ENCODE measurements at places on chromosomes 7 and 10.

GRCh38 chr7:30412782-30413504 lies 65.6 kb downstream of the NOD1 start:
- H3K36me3 ChIP-seq = no peaks in the 10 kb centered on the region
- H3K4me3 ChIP-seq = no peak overlapping the region

DNA sequence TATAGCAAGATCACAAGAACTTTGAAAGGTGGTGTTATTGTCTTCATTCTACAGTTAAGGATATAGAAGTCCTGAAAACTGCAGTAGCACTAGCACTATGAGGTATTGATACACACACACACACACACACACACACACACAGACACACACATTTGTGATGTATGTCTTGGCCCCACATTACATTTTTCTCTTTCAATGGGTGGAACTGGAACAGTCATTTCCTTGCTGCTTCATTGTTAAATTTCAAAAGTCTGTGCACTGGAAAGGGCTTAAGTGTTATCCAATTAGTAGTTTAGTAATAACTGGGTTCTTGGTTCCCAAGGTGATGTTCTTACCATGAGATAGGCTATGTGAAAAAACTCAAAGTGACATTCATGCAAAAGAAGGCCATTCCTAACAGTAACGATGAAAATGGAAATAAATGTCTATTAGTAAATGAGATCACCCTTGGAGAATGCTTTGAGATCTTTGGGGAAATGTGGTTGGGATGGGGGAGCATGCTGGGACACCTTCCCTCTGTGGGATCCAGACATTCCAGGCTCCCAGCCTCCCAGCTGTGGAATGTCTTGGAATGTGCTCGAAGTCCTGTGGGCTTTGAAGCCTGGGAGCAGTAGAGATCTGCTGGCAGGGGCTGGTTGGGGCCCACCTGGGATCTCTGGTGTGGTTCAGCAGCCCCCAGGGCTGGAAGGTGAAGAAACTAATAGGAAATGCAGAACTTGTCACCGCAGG lies 37.4 kb upstream of the CALD1 start:
- no peak overlapping the region for H3K27ac ChIP-seq
- H3K36me3 ChIP-seq = no peaks in the 10 kb centered on the region
- no peaks in the 10 kb centered on the region for H3K27me3 ChIP-seq
- H3K4me1 ChIP-seq = peaks cover 8% of the 10 kb centered on the region

DNA sequence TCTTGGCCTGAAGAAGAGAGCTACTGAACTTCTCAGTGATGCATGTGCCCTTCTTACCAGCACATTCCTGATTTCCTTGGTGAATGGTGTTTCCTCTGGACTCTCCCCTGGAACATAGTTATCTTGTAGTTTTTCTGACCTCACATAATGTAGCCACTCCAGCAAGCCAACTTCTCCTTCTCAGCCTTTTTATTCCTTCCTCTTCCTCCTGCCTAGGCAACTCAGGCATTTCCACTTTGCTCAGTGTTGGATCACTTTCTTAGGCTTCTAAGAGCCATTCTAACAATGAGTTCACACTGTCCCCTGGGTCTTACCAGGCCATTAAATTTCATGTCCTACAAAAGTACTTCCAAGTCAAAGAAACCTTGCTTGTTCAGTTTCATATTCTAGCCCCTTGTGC lies 3.6 kb upstream of the PTTG1IP2 start:
- no peak overlapping the region for H3K27ac ChIP-seq
- no peaks in the 10 kb centered on the region for H3K27me3 ChIP-seq
- no peak overlapping the region for H3K4me3 ChIP-seq
- no peaks in the 10 kb centered on the region for H3K36me3 ChIP-seq

GRCh38 chr7:16634271-16634738 lies 11.2 kb downstream of the ANKMY2 start:
- H3K4me1 ChIP-seq = no peaks in the 10 kb centered on the region
- no peak overlapping the region for H3K27ac ChIP-seq
- peaks cover 1% of the 10 kb centered on the region for H3K36me3 ChIP-seq
- no peak for DNase-seq

DNA sequence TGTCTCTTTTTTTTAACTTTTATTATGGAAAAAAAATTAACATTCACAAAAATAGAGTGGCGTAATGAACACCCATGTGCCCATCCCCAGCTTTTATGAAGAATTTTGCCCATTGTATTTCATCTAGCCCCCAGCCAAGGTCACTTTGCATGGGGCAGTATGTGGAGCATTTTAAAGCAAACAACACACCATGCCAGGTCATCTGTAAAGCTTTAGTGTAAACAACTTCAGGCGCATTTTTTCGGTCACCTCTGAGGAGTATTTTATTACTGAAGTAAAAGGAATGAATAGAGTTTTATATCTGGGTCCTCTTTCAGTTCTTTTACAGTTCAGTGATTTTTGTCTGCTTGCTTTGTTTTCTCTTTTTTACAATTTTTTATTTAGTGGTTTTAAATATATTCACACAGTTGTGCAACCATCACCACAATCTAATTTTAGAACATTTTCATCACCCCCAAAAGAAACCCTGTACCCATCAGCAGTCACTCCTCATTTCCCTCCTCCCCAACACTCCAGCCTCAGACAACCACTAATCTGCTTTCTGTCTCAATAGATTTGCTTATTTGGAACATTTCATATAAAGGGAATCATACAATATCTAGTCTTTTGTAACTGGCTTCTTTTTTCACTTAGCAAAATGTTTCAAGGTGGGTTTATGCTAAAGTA lies 87.9 kb downstream of the SLC37A3 start:
- no peaks in the 10 kb centered on the region for H3K27me3 ChIP-seq
- H3K4me1 ChIP-seq = no peaks in the 10 kb centered on the region
- no peak overlapping the region for H3K4me3 ChIP-seq
- no peaks in the 10 kb centered on the region for H3K36me3 ChIP-seq

DNA sequence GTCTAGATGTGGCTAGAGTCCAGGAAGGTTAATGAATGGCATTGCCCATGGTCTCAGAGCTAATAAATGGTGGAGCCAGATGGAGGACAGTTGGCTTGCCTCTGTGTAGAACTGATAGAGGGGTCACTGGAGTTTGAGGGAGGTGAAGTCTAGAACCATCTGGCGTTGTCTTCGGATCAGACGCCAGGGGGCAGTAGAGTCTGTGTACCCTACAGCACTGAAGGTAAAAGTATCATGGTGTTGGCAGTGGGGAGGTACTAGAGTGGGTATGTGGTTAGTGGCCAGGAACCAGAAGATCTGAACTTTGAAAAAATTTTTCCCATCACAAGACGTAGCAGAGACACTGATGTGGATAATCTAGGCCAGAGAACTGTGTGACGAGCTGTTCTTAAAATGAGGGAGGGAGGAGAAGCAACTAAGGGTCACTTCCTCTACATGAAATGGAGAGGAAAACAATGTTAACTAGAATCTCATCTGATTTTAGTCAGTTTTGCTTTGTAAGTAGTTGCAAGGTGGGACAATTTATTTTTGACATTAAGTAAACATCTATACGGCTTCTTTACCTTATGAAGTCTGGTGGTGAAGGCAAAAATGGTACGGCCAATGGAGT lies 227.9 kb upstream of the PRSS58 start:
- H3K4me1 ChIP-seq = no peaks in the 10 kb centered on the region
- H3K36me3 ChIP-seq = no peaks in the 10 kb centered on the region
- H3K27me3 ChIP-seq = no peaks in the 10 kb centered on the region
- H3K27ac ChIP-seq = no peak overlapping the region
- DNase-seq = no peak
- H3K4me3 ChIP-seq = no peak overlapping the region

DNA sequence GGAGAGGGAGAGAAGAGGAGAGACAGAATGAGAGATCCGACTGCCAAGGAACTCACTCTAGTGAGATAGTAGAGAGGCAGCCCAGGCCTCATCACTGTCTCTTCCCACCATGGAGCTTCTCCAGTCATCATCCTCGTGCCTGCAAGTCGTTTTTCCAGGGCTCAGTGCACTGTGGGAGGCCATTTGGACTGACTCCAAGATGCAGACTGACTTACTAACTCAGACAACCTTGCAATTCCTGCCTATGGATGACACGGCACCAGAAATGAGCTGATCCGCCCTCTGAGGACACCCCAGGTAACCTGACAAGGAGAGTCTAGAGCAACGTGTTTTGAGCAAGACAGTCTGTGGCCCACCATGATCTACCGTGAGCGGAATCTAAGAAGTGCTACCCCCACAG lies 154.9 kb downstream of the GLI3 start:
- H3K4me1 ChIP-seq = peaks cover 12% of the 10 kb centered on the region
- no peak overlapping the region for H3K4me3 ChIP-seq
- no peak overlapping the region for H3K27ac ChIP-seq
- no peak for DNase-seq

- no peak for DNase-seq
- H3K27me3 ChIP-seq = no peaks in the 10 kb centered on the region
- peaks cover 6% of the 10 kb centered on the region for H3K4me1 ChIP-seq
- H3K36me3 ChIP-seq = no peaks in the 10 kb centered on the region
- no peak overlapping the region for H3K27ac ChIP-seq
These were observed 657.2 kb downstream of the INHBA start for GRCh38 chr7:41045556-41046123.

DNA sequence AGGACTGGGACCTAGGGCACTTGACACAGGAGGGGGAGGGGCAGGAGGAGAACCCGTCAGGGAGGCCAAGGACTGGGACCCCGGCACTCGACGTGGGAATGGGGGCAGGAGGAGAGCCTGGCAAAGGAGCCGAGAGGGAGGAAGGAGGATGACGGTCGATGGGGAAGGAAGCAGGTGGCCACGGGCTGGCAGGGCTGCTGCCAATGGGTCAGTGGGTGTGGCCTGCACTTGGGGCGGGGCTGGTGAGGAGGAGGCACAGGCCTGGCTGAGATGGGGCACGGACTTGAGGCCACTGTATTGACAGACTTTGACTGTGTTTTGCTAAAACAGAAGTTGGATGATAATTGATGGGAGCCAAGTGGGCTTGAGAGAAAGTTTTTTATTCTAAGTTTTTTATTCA lies 68.9 kb downstream of the RBM33 start:
- no peak for DNase-seq
- H3K36me3 ChIP-seq = peaks cover 99% of the 10 kb centered on the region
- H3K27ac ChIP-seq = no peak overlapping the region
- no peaks in the 10 kb centered on the region for H3K27me3 ChIP-seq

DNA sequence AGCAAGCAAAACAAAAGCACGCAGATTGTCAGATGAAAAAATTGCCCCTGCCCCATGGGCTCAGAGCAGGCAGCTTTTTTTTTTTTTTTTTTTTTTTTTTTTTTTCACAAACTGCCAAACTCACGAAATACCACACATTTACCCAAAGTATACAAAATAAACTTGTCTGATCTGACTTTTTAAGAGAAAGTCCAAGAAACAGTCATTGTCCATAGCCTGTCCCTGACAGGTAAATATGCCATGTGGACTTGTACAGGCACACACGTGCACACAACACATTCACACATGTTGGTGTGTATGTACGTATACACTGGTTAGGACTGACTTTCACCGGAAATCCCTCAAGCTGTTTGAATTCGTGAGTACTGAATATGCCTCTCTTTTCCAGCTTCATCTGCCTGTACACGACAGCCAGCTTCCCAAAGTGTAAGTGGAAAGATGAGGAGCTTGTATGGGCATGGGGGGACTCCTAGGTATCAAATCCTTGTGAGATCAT lies 929 bp upstream of the HGF start:
- H3K4me1 ChIP-seq = peaks cover 2% of the 10 kb centered on the region
- no peak for DNase-seq
- H3K36me3 ChIP-seq = no peaks in the 10 kb centered on the region

DNA sequence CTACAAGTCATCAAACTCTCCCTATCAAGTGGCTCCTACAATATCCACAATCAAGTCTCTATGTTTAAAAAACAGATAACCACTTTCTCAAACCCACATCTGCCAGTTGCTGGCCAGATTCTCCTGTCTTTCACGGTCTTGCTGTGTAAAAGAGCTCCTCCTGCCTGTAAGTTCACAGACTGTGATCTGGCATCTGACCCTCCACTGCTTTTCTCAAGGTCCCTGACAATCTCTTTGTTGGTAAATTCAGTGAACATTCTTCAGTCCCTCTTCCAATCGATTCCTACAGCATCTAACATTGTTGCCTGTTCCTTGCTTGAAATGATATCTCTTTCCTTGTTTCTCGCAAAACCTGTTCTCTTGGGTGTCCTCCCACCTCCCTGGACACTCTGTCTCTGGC lies 18.5 kb upstream of the LMOD2 start:
- H3K4me3 ChIP-seq = no peak overlapping the region
- no peaks in the 10 kb centered on the region for H3K36me3 ChIP-seq
- no peak overlapping the region for H3K27ac ChIP-seq
- no peak for DNase-seq
- no peaks in the 10 kb centered on the region for H3K27me3 ChIP-seq

DNA sequence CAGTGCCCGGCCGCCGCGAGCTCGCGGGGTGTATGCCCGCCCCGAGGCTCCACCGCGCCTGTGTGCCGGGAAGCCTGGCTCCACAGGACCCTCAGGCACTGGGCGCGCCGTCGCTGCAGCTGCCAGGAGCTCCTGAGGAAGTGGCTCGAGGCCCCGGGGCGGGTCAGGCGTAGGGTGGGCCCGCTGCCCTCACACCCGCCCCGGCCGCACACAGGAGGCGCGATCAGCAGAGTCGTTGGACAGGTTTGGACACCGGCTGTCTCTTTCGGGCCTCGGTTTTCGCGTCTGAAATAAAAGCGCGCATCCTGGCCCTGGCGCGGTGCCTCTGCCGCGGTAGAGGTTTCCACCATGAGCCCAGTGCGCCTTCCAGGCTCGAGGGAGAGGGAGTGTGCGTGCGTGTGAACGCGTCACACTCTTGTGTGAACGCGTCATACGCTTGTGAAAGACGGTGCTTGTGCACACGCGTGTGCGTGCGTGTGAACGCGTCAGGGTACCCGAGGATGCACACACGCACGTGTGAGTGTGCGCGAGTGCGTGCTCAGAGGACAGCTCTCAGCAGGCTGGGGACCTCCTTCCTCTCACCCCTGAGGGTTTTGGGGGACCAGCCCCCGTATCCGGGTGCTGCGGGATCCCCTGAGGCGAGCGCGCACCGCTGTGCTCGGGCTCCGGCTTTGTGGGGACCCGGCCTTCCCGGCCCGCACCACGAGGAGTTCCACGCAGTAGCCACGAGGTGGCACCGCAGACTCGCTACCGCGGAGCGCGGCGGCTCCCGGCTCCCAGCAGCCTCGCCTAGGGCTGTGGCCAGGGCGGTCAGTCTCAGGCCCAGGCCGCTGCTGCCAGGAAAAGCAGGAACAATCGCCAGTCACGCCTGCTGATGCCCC lies 83.8 kb downstream of the BMS1 start:
- H3K36me3 ChIP-seq = no peaks in the 10 kb centered on the region
- peaks cover 13% of the 10 kb centered on the region for H3K27me3 ChIP-seq
- DNase-seq = peak; percentile 74

- H3K4me1 ChIP-seq = no peaks in the 10 kb centered on the region
- H3K36me3 ChIP-seq = no peaks in the 10 kb centered on the region
- no peak overlapping the region for H3K27ac ChIP-seq
- H3K4me3 ChIP-seq = no peak overlapping the region
- DNase-seq = no peak
These were observed 22.8 kb upstream of the MALSU1 start for GRCh38 chr7:23276376-23276775.

- no peak for DNase-seq
- no peak overlapping the region for H3K4me3 ChIP-seq
- H3K27me3 ChIP-seq = peaks cover 4% of the 10 kb centered on the region
- no peaks in the 10 kb centered on the region for H3K36me3 ChIP-seq
These were observed 40.3 kb downstream of the COL13A1 start for GRCh38 chr10:69842020-69842419.

- no peaks in the 10 kb centered on the region for H3K36me3 ChIP-seq
- no peak overlapping the region for H3K27ac ChIP-seq
- no peak for DNase-seq
- no peaks in the 10 kb centered on the region for H3K27me3 ChIP-seq
- no peak overlapping the region for H3K4me3 ChIP-seq
These were observed 103.5 kb downstream of the GPR26 start for GRCh38 chr10:123769647-123770046.
